ENCODE measurements at places on chromosomes 2 and 18.

DNA sequence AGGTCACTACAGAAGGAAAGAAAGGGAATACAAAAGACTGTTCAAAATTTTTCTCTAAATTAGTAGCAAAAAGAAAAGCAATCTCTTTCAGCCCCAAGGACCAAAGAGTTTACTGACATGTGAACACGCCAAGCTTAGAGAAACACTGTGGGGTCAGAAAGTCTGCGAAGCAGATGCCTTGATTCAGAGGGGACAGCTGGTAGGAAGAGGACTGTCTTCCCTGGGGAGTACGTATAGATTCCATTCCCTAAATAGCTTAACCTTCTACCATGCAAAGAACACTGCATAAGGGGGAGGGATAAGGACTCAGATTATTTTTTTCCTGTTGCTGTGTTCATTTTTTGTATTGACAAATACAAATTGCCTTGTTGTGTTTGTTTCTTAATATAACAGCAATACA is 96.1 kb downstream of the IRS1 start:
- DNase-seq: no peak

DNA sequence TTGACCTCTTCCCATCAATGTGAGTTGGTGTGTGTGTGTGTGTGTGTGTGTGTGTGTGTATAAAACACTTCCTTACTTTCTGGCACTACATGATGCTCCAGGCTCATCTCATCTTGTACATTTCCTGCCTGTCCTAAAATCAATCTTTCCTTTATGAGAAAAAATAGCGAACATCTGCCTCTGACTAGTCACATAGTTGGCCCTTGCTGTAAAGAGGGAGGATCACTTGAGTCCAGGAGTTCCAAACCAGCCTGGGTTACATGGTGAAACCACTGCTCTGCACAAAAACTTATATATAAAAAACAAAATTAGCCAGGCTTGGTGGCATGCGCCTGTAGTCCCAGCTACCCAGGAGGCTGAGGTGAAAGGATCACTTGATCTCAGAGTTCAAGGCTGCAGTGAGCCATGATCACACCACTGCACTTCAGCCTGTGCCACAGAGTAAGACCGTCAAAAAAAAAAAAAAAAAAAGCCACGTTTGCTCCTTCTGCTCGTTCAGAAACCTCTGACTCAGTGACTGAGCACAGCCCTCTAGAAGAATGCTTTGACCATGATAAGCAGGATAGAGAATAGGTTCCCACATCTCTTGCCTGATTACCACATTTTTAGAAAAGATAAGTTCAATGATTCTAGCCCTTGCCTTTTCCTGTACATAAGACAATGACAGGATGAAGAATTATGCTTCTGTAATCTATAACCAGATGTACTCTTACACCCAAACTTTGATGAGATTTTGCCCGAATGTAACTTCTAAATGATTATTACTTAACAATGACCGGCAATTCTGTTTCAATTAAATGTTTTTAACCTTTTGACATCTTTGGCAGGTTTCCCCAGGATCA is 45.2 kb upstream of the ST3GAL5 start:
- no peak for DNase-seq

DNA sequence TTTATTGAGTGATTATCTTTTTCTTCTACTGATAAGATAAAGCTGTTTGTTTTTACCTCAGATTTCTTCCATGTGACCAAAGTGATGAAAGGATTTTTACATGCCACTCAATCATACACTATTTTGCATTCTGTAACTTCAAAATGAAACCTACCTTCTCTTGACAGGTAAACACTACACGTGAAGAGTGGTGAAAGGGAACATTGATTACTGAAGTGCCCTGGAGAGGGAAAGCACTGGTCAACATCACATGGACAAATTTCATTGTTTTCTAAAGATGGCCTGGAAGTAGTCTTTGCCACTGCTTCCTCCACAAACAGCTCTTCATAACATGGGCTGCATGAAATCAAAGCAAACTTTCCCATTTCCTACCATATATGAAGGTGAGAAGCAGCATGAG is 120.1 kb downstream of the HIBCH start:
- DNase-seq: no peak

GRCh38 chr2:159072795-159073194 is 104.4 kb downstream of the TANC1 start:
- DNase-seq: no peak

DNA sequence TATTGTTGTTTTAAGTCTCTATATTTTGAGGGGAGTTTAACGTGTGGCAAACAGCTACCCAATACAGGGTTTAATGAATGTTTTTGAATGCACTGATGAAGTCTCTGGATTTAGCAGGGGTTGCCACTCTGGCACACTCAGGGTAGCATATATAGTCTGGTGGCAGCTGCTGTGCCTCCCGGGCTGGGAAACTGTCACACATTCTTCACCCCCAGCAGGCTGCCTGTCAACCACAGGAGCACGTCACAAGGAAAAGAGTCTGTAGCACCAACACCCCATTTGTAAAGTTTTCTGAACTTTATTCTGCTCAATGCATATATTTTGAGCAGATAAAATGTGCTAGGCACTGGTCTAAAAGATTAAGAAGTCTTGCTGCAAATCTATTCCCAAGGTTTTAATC is 39.3 kb downstream of the NGEF start:
- no peak for DNase-seq
